OCI-M1 (cell line): ENCODE measurements at places on chromosomes 1 and 21.

- no peak for DNase-seq
These were observed 8.5 kb downstream of the CD5L start for GRCh38 chr1:157833145-157833544.

- no peak for DNase-seq
These were observed 523.2 kb upstream of the B3GALT2 start for GRCh38 chr1:193709607-193710006.

GRCh38 chr1:6235296-6235677 lies 477 bp downstream of the ICMT start:
- no peak for DNase-seq

DNA sequence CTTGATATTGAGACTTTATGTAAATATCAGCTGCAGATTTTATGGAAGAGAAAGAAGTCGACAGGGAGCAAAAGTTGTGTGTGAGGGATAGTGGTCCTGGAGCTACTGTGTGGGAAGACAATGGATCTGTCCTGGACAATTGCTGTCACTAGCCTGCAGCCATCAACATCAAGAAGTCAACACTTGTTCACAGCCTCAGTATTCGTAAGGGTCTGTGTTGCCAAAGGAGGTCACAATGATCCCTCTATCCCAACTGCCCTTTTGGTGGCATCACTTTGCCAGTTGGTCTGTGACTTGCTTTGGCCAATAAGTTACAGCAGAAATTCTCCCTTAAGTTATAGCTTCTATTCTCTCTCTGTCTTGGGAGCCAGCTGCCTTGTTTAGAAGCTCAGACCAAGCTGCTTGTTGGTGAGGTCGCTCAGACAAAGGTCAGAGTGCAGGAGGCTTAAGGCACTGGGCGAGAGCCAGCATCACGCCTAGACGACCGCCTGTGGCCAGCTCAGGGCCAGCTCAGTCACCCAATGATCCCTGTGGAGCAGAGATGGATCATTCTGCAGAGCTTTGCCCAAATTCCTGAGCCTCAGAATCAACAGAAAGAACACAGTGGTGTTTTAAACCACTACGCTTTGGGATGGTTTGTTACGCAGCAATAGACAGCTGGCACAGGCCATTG lies 134.9 kb downstream of the RHOU start:
- no peak for DNase-seq

DNA sequence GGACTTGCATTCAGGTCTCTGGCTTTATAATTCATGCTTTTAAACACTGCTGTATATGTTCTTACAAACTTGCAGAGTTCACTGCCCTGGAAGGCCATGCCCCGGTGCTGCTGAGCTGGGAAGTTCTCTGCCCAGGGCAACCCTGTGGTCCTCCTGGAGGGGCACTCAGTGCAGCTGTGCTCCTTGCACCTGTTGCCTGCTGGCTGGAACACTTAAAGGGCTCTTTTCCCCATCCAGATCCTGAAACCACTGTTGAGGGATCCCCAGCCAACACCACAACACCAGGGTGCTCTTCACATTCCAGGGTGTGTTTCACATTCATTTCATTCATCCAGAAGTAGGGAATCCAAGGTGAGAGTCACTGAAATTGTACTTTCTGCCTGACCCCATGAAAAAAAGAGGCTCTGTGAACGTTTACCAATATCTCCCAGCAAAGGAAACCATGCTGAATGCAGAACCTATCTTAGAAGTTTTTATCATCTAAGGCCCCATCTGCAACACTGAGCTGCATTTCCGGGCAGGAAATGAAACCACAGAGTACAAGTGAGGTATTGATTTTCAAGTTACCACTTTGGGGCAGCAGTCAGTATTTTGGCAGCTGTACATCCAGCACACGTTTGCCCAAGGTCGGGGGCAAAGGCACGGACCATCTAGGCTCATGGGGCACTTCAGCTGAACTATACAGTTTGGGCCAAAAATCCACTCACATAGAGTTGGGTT lies 16.4 kb upstream of the KIAA0040 start:
- DNase-seq: peak; percentile 76

DNA sequence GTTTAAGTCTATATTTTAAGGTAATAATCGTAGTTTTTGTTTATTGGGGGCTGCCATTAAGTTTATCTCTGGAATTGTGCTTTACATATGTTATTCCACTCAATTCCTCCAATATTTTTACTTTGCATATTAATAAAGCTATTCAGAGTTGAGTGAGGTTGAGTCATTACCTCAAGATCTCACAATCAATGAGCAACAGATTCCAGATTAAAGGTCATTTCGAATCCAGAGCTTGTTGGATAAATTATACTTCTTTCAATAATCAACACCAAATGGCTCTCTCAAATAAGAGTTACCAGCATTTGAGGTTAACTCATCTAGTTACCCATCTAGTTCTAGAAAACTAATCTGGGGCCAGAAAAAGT lies 16.7 kb downstream of the RGS4 start:
- DNase-seq: no peak

DNA sequence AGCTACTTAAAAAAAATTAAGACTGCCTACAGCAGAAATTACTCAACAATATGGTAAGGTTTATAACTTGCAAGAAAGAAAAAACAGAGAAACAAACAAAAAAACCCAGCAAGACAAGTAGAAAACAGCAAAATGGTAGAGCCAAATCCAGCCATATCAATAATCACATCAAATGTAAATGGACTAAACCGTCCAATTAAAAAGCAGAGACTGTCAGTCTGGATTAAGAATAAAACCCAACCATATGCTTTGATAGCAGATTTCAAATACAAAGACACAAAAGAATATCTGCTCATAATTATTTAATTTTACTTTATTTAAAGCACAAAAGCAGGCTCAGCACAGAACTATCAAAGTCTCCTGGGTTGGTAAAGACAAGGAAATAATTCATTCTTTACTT lies 17.5 kb downstream of the PACC1 start:
- DNase-seq: no peak

DNA sequence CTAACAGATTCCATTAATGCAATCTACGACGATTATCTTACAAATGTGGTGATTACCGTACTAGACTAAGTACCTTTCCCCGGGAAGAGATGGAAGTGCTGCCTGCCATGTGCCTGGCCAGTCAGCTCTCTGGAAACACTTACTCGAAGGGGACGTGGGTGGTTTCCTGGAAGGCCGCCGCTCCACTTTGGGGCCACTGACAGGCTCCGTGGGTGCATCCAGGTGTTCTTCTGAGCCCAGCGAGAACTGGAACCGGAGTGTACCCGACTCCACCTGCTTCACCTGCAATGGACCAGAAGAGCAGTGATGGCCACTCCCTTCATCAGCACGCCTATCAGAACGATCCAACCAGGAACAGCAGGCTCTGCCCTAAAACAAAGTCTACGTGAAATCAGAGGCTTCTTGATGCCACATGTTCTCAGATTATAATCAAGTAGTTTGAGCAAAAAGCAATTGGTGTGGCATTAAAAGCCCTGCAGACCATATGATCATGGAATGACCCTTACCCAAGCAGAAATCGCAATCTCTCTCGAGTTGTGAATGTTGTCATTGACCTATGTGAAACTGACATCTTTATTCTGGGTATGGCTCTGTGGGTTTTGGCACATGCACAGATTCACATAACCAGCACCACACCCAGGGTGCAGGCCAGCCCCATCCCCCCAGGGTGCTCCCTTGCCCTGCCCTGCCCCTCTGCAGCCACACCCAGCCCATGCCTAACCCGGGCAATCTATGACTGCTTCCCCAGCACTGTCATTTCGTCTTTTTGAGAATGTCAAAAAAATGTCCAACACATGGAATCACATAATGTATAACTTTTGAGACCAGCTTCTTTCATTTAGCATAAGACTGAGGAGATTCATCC lies 64.5 kb downstream of the NPHP4 start:
- DNase-seq: no peak

DNA sequence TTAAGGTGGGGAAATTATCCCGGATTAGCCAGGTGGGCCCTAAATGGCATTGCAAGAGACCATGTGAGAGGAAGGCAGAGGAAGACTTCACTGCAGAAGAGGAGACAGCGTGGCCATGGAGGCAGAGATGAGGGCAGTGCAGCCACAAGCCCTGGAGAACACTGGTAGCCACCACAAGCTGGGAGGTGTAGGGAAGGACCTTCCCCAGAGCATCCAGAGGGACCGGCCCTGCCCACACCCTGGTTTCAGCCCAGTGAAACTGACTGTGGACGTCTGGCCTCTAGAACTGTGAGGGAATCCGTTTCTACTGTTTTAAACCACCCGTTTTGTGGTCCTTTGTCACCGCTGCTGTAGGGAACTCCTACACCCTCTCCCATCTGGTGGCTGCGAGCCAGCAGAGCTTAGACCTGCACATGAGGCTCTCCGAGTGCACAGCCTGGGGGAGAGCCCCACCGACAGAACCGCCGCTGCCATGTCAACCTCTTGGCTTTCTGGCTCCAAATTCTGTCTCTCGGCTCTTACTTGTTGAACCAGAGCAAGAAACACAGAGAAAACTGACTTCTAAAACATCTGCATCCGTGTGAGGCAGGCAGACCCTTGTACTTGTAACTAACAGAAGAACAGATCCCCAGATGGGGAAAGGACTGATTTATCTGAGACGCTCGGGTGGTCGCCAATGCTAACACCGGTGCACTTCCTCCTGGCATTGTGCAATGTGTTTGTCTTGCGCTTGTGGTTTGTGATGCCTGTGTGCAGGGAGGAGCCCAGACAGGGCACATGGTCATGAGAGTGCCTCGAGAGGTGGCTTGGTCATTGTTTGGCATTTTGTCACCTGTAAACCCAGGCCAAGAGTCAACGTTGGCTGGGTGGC lies 90.8 kb upstream of the TMPRSS2 start:
- no peak for DNase-seq

- DNase-seq: no peak
These were observed 148.2 kb downstream of the PTPRU start for GRCh38 chr1:29384496-29385015.
